Psoas muscle (tissue), 8 donors: ENCODE measurements at places on chromosomes 12 and 14. TPM values are rescaled to one million over a fixed set of nuclear protein-coding genes. Genes with fewer than 3 reads are reported as not detected.

The HOXC11 gene
- polyA plus RNA-seq, result 2.2 TPM

The KERA gene
- polyA plus RNA-seq, result not detected

The SERPINA10 gene
- not detected for polyA plus RNA-seq

The CYP27B1 gene
- not detected for polyA plus RNA-seq

The DDX11 gene
- 6.8 TPM for polyA plus RNA-seq

The C12orf60 gene
- polyA plus RNA-seq, result 1.8 TPM

The DDX47 gene
- 65.4 TPM for polyA plus RNA-seq

The INHBE gene
- polyA plus RNA-seq, result 1.4 TPM

The DPPA3 gene
- not detected for polyA plus RNA-seq

The SP1 gene
- polyA plus RNA-seq, result 15.1 TPM

The CD69 gene
- polyA plus RNA-seq, result 1.1 TPM

The KRT77 gene
- 0.04 TPM for polyA plus RNA-seq

The OLR1 gene
- polyA plus RNA-seq, result 0.03 TPM

The ENDOU gene
- 0.82 TPM for polyA plus RNA-seq

The SLC10A1 gene
- polyA plus RNA-seq, result not detected

The CPNE6 gene
- polyA plus RNA-seq, result 0.06 TPM

The ZNF891 gene
- polyA plus RNA-seq, result 0.31 TPM

The DACT1 gene
- polyA plus RNA-seq, result 0.88 TPM

The NYNRIN gene
- 1.2 TPM for polyA plus RNA-seq

The INSM2 gene
- polyA plus RNA-seq, result not detected

The GMPR2 gene
- polyA plus RNA-seq, result 21.7 TPM

The KRT4 gene
- 0.72 TPM for polyA plus RNA-seq

The WNT1 gene
- not detected for polyA plus RNA-seq

The HELB gene
- polyA plus RNA-seq, result 0.55 TPM

The LTB4R2 gene
- polyA plus RNA-seq, result 0.32 TPM
